ENCODE measurements at places on chromosomes 12 and 14. TPM values are rescaled to one million over a fixed set of nuclear protein-coding genes. Genes with fewer than 3 reads are reported as not detected.

- no peak for DNase-seq
These were observed 187.2 kb downstream of the RPL10L start for GRCh38 chr14:46464341-46464740.

DNA sequence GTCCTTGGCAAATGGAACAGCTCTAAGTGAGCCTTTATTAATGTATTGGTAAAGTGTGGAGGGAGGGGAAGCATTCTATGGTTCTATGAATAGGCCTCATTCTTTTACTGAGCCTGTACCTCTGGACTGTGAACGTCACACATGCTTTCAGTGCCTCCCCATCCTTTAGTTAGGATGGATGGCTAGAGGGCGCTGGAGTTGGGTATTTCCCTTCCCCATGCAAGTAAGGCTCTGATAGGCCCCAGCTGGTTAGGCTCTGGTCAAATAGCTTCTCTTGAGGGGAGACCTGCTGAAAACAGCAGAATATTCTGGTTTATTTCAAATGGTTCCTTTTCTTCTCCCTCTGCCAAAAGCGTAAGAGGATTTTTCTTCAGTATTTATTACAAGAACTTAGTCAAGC, 860.9 kb upstream of the MDGA2 start:
- peak; percentile 63 for DNase-seq

DNA sequence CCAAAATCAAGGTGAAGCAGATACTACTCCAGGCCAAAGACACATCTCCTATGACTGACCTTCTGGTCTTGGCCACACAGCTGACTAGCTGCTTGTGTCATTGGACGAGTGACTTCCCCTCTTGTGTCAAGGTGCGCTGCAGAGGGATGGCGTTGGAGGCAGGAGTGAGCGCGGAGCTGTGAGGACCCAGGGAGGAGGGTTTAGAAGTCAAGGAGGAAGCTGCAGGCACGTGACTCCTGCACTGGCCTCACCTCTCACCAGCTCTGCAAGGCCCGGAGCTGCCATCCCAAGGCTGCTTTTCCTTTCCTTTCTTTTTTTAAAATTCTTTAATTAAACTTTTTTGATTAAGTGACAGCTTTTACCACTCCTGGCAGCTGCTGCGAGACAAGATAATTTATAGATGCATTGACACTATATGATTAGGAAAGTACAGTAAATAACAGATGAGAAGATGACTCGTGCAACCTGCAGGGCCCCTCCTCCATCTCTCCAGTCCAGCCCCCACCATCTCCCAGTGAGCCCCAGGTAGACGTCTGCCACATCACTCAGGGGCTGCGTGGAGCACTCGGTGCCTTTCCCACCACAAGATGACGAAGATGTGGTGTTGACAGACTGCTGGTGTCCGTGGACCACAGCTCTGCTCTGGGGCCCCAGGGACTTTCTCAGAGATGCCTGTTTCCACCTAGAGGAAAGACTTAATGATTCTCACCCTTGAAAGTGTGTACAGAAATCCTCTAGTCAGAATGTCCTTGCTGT, 350.6 kb downstream of the CACNA1C start:
- DNase-seq, result no peak

- DNase-seq, result no peak
These were observed 38.3 kb downstream of the ATF7IP start for GRCh38 chr12:14403711-14404196.

DNA sequence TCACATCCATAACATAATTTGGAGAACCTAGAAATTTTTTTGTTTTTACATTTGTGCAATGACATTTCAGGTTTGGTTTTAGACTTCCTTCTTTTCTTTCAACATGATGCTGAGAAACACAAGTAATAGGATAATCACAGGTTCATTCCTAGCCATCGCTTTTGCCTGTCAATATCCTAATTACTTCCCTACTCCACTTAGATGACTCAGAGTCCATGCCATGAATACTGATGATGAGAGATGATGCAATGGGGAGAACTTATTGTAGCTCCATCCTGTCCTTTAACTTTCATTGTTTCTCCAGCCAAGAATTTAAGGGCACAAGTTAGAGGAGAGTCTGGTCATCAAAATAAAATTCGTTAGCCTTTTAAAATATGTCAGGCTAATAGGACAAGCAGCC, 101.3 kb downstream of the PTPRO start:
- DNase-seq, result no peak

DNA sequence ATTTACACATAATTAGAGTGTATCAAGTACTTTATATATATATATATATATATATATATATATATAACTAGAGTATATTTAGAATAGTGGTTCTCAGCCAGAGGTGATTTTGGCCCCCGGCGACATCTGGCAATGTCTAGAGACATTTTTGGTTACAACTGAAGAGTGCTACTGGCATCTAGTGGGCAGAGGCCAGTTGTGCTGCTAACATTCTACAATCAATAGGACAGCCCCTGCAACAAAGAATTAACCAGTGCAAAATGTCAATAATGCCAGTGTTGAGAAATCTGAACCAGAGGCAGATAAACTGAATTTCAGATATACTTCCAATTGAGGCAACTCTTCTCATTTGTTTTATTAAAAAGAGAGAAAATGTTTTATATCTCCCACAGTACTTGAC, 8.9 kb downstream of the GTF2A1 start:
- DNase-seq, result no peak

DNA sequence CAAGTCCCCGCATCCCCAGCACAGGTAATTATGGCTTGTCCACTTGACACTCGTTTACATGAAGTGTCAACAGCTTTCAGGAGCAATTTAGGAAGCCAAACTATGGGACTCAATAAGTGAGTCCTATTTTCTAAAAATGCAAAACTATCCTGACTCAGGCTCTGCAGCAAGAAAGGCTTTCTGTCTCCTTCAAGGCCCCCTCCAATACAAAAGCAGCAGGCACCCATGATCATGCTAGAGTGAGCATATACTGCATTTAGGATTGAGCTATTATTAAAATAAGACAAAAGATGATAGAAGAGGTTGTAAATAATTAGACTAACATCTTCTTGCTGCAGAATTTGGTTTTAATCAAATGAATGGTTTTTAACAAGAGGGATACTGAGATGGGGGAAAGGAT, 3.2 kb downstream of the SIX6 start:
- no peak for DNase-seq

DNA sequence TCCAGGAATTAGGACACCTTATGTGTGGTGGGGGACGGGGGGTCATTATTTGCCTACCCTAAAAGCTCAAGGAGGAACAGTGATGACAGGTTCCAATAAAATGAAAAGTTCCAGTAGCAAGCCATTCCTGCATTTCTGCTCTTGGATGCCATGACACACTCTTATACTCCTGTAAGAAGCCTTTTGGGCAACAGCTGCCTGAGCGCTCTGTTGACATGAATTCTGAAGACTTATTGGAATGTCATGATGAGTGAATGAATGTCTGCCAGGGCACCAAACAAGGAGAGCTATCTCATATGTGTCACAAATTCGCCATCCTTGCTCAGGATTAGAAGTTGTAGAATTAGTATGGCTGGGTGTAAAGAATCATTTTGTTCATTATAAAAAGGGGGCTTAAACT, 36.3 kb downstream of the PTGER2 start:
- no peak for DNase-seq

GRCh38 chr14:59481871-59482540, 2.2 kb downstream of the L3HYPDH start:
- DNase-seq, result no peak

DNA sequence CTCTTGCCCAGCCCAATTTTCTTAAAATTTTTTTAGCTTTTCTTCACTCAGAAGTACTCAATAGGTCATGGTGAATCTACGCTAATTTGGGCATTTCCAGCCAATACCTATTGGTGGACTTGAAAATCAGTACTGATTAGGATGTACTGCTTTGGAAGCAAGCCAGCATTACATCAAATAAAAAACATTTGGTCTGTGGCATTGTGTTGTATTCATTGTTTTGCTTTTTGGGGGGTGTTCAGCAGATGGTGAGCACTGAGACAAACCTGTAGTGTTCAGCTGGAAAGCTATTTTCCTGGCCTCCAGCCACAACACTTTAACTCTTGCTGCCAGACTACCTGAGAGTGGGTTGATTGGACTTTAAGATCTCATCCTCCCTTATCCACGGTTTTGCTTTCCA, 4.0 kb downstream of the MAPKAPK5 start:
- no peak for DNase-seq

GRCh38 chr12:74490390-74491064, 47.1 kb upstream of the ATXN7L3B start:
- DNase-seq, result no peak

DNA sequence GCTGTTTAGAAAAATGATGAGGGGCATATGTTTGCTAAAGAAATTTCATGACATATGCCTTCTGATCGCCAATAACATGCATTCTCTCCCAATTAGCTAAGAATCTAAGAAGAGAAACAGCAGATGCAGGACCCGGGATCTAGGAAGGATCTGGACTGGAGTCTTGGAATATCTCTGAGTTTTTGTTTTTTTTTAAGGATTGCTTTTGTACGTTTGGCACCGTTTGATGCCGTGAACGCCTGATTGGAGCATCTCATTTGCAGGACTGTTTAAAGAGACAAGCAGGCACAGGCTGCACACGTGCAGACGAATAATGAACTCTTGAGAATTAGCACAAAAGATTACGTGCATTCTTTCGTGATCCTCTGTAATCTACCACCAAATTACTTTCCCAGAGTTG, 13.6 kb downstream of the EML1 start:
- DNase-seq, result no peak

GRCh38 chr12:47302111-47302671, 222.4 kb upstream of the AMIGO2 start:
- DNase-seq, result no peak

DNA sequence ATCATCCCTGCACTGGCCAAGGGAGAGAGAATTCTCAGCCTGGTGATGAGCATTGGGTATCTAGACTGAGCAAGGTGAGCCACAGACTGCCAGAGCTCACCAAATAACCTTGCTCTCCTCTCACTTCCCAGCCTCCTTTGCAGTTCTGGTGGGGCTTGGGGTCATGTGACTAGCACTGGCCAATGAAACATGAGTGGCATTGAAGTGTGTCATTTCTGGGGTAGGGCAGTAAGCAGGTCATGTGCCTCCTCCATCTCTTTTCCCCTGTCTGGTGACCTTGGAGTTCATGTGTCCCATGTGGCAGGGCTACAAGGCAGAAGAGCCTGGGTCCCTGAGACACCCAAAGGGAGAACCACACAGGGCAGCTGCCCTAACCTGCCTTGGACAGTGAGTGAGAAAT, 3.6 kb upstream of the KRT72 start:
- DNase-seq, result no peak

DNA sequence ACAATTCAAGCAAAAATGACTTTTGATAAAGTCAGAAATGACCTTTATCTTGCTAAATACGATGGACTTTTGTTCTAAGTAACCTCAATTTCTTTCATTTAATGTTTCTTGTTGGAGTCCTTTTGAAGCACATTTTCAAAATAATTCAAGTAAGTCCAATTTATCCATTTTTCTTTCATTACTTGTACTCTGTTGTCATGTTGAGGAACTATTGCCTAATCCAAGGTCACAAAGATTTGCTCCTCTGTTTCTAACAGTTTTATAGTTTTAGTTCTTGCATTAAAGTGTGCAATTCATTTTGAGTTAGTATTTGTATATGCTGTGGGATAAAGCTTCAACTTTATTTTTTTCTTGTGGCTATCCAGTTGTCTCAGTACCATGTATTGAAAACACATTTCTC, 66.7 kb downstream of the CCER1 start:
- no peak for DNase-seq

GRCh38 chr12:83676781-83677295, 990.1 kb downstream of the TMTC2 start:
- no peak for DNase-seq

DNA sequence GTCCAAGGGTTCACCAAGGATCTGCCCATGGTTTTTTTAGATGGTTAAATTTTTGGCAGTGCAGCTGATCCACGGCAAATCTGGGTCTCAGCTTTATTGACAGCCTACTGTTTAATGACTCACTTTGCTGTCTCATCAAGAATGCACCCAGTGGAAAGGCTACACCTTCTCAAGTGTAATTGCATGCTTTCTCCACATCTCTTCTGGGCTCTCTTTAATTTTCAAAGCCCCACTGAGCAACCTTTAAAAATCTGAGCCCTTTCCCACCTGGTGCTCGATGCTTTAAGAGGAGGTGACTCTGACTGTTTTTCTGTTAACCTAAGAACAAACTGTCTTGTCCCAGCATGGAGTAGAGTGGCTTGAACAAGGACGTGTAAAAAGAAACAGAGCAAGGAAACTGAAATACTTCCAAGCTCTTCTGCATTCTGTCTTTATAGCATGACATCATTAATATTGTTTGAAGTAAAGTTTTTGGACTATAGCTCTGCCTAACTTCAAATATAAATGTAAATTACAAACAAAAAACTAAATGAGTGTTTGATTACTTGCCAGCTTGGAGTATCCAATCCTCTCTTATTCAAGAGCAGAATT, 214.2 kb upstream of the KRR1 start:
- no peak for DNase-seq

Gene TMEM132C
- total RNA-seq, result not detected

Gene MVK
- total RNA-seq, result 15.3 TPM

Gene GSC
- total RNA-seq, result 1.6 TPM

Data from WTC11 (cell line).